ENCODE measurements at places on chromosomes 12 and 14.

DNA sequence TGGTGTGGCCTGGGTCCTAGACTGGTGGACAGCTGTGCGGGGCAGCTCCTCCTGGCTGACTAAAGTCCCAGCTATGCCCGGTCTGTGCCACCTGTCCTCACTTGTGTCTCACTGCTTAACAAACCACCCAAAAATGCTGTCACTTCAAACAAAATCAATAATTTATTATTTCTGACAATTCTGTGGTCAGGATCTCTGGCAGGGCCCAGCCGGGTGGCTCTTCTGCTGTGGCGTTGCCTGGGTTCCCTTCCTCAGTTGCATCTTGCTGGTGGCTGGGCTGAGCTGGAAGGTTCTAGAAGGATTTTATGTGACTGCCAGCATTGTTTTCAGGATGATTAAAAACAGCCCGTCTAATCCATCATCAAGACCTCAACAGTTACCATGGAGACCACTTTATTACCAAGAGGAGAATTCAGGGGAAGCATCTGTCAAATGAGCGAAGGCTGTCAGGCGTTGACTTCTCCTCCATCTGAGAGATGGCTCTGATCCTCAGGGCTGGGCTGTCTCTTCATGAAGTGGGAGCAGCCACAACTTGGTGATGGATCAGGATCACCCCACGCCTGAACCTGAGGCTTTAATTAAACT is 280.6 kb upstream of the SFSWAP start:
- DNase-seq, result no peak

- peak; percentile 64 for DNase-seq
Measured at GRCh38 chr14:95523051-95523814, 6.8 kb upstream of the SYNE3 start.

DNA sequence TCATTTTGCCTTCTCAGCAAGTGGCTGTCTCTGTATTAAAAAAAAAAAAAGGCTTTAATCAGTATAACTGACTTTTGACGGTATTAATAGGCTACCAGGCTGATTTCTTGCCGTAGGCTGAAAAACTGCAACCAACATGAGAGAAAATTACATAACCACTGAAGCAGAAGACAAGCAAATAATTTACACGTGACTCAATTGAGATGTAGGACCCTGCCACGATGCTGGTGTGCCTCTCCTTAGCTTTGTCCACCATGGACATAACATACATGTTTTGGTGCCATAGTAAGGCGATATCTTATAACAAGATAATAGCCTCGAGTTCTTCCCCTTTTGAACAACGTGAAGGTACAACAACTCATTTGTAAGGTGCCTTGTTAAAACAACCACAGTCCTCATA is 88.7 kb upstream of the GRIP1 start:
- DNase-seq, result no peak

- DNase-seq, result no peak
Measured at GRCh38 chr14:67510836-67511235, 22.3 kb upstream of the PLEKHH1 start.

GRCh38 chr14:94363151-94363624 is 25.2 kb downstream of the SERPINA1 start:
- no peak for DNase-seq

GRCh38 chr12:52417740-52418139 is 11.6 kb upstream of the KRT82 start:
- DNase-seq, result no peak

All from HL-60 (cell line).